SK-N-SH treated with all-trans-retinoic acid at 6 μM for 48 hours (cell line): ENCODE measurements at places on chromosomes 6 and 20.

GRCh38 chr20:11820838-11821237 is 96.9 kb upstream of the BTBD3 start:
- no peak for ATAC-seq

DNA sequence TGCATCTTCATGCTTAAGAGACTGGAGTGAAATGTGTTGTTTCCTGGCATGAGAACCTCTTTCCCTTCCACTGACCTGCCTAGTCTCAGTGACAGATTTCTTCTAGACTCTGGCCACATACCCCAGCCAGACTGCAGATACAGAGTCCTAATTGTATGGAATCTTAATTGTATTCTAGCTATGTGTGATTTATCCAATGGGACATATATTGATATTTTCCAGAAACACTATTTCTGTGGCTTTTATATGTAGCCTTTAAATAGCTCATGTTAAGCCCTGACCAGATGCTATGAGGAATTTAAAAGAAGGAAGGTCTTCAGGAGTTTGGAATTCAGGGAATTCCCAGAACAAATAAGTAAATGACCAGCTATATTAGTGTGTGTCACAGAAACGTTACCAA is 99.0 kb downstream of the FIG4 start:
- ATAC-seq = peak; percentile 80

DNA sequence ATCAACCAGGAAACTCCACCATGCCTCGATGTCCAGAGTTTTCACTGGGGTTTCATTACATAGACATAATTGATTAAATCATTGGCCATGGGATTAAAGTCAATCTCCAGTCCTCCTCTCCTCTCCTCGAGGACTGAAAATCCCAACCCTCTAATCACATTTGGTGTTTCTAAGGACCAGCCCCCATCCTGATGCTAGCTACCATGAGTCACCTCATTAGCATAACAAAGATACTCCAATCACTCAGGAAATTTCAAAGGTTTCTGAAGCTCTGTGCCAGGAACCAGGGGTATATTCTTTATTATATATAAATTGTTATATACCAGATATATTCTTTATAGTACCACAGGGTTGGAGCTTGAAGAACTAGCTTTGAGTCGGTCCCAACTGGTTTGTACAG is 212.9 kb upstream of the PRND start:
- ATAC-seq = no peak

DNA sequence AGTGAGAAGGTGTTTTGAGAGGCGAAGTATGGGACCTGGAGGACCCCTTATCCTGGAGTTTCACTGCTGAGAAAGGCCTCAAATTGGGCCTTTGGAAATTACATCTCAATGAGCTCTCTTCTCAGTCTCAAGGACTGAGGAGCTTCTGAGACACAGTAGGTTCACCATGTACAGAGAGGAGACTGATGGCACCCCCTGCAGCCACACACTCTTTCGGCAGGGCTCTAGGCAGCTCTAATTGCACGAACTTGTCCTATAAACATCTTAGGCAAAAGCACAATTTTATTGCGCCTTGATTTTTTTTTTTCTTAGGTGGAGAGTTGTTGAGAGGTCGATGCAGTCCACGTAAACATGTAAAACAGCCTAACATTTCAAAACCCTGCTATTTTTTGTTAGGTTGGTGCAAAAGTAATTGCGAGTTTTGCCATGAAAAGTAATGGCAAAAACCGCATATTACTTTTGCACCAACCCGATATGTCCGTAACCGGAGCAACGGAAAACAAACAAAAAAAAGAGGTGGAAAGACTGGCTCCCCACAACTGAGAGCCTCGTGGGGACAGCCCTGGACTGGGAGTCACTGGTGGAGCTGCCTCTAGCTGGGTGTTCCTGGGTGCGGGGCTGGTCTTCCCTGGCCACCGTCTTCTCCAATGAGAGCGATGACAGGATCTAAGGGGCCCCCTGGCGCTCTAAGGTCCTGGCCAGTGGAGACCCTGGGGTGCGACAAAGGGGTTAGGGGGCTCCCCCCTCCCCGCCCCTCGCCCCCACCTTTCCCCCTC is 84.0 kb upstream of the EYA2 start:
- ATAC-seq = no peak

GRCh38 chr20:21968486-21968885 is 263.0 kb downstream of the PAX1 start:
- ATAC-seq = no peak

DNA sequence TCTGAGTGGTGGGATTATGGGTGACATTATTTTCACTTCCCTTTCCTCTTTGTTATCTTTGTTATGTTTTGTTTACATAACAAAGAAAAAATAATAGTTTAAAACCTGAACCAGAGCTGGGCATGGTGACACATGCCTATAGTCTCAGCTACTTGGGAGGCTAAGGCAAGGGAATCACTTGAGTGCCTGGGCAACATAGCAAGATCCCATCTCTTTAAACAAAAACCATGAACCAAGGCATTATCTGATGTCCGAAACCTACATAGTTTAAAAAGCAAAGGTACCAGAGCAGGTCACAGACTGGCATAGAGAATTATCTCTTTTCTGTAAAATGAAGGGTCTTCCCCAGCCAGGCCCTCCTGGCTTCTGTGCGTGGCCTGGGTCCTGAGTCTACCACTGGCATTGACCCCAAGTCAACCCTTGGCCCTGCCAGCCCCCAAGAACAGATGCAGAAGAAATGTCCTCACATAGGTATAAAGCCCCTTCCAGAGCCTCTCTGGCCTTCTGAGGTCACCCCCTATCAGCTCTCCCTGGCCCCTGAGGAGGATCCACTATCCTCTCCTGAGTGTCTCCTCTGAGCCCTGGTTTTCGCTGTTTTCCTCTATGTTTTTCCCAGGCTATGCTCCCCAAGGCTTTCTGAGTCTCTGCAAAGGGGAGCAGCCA is 81.3 kb downstream of the TRERF1 start:
- no peak for ATAC-seq

DNA sequence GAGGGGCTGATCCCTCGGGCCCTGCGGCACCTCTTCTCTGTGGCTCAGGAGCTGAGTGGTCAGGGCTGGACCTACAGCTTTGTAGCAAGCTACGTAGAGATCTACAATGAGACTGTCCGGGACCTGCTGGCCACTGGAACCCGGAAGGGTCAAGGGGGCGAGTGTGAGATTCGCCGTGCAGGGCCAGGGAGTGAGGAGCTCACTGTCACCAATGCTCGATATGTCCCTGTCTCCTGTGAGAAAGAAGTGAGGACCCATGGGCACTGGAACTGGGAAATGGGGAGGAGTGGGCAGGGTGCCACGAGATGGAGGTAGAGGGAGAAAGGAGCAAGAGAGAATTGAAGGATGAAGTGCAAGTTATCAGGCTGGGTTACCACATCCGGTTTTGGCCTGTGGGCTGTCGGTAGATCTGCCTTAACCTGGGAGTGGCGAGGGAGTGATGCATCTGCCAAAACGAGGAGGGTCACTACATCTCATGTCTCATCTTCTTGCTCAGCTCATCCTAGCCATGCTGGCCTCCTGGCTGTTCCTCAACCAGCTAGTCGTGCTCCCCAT is 5.4 kb upstream of the PHF1 start:
- no peak for ATAC-seq

DNA sequence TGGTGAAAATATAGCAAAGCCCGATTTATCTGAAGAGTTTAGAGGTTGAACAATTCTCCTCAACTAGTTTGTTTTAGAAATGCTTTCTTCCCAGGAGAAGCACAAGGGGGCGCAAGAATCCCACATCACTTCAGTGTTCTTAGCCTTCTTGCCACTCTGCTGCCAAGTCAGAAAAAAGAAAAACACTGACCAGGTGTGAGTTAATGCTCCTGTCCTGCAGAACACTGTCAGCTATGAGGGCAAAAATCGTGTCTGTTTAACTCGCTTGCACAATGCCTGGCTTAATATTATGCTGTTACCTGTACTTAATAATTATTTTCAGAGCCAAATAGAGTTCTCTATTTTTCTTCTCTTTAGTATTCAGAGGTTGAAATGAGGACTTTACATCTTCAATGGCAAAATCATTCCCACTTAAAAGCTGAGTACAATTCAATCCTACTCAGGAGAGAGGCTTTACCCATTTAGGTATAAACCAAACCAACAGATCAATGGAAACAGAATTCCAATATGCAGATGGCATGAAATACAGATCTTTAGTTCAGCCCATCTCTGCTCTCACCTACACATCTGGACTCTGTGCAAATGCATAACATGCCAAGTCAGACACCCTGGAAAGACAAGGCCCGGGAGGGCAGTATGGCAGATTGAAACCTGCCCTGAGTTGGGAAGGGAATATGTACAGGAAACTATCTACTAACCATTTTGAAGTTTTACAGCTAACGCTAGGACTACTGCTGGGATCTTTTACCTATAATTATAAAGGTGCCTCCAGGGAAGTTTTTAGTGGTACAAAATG is 71.4 kb upstream of the TULP1 start:
- peak; percentile 89 for ATAC-seq

DNA sequence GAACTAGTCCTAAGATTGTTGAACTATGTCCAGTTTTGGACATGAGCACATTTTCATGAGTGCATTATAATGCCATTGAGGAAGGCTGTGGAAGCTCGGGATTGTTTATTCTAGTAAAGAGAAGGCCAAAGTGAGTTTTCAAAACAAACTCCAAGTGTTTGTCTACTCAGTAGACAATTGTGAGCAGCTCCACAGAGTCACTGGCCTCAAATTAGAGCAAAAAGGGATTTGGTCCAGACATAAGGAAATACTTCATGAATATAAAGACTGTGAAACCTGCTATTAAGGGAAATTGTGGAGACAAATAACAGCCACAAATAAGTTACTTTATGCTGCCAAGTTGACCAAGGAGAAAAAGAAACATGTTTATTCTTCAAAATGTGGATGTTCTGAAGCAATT is 42.6 kb upstream of the PREP start:
- ATAC-seq = no peak

DNA sequence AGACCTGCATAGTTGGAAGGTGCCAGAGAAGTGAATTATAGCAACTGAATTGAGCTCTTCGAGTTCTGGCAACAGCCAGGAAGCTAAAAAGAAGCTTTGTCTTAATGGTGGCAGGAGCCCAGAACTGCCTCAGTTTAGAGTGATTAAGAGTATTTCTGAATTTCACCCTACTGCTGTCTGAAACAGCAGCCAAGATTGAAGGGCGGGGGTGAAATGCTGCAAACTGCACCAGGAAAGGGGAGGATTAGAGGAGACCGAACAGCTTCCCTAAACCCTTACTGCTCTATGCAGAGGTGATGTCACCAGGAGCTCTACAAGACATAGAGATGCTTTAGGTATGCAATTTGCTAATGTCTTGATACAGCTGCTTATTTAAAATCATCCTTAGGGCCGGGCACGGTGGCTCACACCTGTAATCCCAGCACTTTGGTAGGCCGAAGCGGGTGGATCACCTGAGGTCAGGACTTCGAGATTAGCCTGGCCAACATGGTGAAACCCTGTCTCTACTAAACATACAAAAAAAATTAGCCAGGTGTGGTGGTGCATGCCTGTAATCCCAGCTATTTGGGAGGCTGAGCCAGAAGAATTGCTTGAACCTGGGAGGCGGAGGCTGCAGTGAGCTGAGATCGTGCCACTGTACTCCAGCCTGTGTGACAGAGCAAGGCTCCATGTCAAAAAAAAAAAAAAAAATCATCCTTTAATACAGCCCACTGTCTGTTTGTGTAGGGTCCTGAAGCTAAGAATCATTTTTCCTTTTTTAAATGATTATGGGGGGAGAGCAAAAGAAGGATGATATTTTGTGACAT is 91.7 kb upstream of the IYD start:
- no peak for ATAC-seq

DNA sequence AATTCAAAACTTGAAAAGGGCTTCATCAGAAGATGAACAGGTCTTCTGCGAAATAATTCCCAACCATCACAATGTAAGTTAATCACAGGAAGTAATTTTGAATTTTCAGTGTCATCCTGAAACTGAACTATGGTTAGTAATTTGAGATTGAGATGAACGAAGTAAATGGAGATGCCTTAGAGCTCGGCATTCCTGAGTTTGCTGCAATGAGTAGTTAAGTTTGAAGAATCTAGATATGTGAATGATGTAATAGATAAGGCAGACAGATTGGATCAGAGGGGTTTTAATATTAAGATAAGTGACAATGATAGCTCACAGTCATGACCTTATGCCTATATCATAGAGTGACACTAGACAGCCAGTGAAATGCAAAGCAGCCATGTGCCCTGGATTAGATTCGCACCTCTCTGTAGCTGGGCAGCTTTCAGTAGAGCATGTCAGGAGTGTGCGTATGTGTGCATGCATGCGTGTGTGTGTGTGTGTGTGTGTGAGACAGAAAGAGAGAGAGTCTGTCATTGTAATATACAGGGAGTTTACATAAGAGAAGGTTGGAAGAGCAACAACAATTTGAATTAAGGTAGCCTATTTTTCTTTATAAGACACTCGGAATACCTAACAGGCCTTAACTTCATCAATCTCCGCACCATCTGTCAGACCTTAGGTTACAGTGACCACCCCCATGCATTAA is 233.0 kb downstream of the GMPR start:
- peak; percentile 75 for ATAC-seq

GRCh38 chr6:45434381-45434700 is 56.6 kb upstream of the SUPT3H start:
- no peak for ATAC-seq

GRCh38 chr20:51569815-51570738 is 27.6 kb upstream of the NFATC2 start:
- no peak for ATAC-seq

DNA sequence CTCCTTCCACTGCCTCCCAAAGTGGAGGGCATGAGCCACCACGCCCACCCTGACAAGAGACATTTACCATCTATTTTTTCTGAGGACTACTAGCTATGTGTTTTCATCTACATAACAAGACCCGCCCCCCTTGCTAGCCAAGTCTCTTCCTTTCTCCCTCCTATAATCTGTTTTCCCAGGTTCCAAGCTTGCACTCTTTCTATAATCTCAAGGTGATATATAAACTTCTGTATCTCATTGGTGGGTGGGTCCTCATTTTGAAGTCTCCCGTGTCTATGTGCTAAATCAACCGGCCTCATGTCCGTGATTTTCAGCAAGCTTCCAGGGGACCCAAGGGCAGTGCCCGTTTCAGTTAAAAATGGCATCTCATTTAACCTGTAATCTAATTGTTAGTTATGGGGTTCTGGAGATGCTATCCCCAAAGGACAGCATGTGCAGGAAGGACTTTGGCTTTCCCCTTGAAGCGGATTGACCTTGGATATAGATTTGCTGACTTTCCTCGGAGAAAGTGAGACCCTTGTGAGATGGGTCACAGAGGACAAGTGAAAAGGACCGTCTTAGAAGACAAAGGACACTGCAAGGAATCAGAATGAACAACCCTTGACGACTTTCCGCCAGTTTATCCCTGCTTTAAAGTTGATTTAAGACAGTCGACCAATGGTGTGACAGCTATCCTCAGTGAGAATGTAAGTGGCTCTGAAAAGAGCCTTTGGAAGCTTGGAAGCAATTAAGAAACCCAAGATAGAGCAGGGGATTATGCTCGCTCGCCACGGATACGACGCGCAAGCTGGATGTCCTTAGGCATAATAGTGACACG is 22.4 kb downstream of the OR2B2 start:
- ATAC-seq = peak; percentile 0

- ATAC-seq = peak; percentile 29
These were observed 787 bp upstream of the CARMIL1 start for GRCh38 chr6:25278261-25278913.
